Fibroblast of skin of left biceps (primary cell): ENCODE measurements at places on chromosomes 12 and 14.

GRCh38 chr12:118034429-118035189 lies 18.1 kb downstream of the RFC5 start:
- no peak for DNase-seq

DNA sequence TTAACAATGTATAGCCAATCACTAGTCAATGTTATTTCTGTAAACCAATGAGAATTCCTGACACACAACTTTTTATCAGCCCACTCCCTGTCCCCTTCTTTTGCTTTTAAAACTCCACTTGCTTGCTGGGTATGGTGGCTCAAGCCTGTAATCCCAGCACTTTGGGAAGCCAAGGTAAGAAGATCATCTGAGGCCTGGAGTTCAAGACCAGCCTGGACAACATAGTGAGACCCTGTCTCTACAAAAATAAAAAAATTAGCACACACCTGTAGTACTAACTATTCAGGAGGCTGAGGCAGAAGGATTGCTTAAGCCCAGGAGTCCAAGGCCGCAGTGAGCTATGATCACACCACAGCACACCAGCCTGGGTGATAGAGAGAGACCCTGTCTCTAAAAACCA lies 87.8 kb downstream of the PAPLN start:
- no peak for DNase-seq

DNA sequence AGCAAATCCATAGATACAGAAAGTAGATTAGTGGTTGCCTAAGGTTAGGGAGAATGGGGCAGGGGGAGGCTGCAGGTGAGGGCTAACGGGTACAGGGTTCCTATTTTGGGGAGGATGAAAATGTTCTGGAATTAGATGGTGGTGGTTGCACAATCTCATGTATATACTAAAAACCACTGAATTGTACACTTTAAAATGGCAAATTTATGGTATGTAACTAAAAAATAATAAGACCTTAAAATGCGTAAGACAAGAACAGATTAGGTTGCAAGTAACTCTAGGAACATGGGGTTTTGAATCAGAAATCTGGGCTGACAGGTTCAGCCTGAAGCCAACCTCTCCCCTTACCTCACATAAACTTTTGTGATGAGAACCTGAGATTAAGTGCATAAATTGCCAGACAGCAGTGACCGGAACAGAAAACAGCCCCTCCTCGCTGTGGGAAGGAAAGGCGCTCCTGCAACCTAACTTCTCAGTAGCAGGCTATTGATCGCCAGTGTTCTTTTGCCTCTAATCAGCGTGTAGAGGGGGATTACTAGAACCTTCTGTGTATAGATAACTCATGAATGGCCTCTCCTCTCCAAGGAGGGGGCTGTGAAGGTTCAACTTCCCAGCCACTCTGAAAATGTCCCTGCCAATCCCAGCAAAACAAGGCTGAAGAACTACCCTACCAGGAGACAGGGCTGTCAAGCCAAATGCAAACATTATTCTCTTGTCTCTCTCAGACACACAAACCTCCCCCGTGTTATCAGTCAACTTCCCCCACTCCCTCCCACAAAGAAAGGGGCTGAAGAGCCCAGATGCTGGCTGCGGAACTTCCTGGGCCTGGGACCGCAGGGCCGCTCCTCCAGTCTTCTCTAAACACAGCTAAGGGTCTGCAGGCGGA lies 1.9 kb downstream of the SSH1 start:
- DNase-seq = no peak

- no peak for DNase-seq
Observed at GRCh38 chr12:4859478-4860210, 50.1 kb upstream of the KCNA1 start.

- DNase-seq = no peak
Observed at GRCh38 chr14:105467249-105467941, 7.2 kb upstream of the CRIP2 start.

GRCh38 chr12:55729819-55730818 lies 1.3 kb upstream of the CD63 start:
- no peak for DNase-seq

DNA sequence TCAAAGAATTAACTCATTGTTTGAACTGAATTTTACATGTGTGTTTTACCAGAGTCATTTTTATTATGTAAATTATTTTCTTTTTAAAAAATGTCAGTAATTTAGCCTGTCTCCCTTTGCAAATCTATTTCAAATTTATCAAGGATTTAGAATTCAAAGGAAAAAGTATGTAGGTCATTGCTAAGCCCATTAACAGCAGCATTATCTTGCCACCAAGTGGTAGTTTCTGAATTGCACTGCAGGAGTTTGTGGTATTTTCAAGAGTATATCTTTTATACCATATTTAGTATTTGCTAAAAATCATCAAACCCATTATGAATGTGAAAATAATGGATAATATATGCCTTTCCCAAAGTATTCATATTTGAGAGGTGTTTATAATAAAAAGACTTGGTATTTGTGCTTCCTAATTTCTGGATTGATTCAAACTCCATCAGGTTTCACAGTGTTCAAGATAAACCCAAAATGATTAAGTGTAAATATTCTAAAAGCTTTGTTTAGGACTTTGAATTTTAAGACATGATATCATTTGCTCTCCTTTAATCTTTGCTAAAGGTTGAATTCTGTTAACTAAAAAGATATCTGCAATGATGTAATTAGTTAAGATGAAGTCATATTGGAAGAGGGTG lies 711.4 kb downstream of the FSCB start:
- no peak for DNase-seq

- DNase-seq = no peak
Observed at GRCh38 chr12:16361142-16361783, 13.8 kb downstream of the MGST1 start.

GRCh38 chr12:19542606-19543005 lies 103.3 kb downstream of the AEBP2 start:
- no peak for DNase-seq

DNA sequence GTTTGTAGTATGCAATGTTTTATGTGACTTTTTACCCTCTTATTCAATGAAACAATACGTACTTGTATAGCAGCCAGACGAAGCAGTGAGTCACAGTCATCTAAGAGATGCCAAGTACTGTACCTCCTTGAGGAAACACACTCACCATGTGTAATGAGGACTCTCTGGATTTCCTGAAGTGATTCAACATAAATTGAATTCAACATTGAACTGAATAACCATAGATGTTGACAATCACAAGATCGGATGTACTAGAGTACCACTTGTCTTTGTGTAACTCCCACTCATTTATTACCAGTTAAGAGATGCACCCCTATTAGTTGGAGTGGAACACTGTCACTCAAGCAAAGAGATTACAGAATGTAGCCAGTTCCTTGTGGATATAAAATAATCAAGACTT lies 175.2 kb upstream of the HMGA2 start:
- DNase-seq = peak; percentile 91

GRCh38 chr12:109961612-109962011 lies 34.6 kb downstream of the GIT2 start:
- DNase-seq = no peak

- no peak for DNase-seq
Observed at GRCh38 chr12:1934831-1935230, 16.4 kb upstream of the CACNA2D4 start.

DNA sequence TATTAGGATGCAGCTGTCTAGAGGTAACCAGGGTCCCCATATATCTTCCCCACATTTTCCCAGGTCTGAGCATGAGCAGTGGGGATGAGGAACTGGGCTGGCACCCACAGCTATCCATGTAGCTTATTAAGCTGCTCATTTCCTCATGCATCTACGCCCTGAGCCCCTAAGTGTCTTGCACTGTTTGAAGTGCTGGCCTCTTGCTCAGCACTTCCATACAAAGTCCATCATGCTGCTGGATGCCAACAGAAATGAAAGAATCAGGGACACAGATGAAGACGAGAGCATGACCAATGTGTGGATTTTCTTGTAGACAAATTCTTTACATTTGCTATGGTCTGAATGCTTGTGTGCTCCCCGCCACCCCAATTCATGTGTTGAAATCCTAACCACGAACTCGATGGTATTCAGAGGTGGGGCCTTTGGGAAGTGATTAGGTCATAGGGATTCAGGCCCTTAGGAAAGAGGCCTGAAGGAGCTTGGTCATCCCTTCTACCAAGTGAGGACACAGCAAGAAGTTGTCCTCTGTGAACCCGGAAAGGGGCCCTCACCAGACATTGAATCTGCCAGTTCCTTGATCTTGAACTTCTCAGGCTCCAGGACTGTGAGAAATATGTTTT lies 54.5 kb downstream of the C12orf75 start:
- peak; percentile 33 for DNase-seq

DNA sequence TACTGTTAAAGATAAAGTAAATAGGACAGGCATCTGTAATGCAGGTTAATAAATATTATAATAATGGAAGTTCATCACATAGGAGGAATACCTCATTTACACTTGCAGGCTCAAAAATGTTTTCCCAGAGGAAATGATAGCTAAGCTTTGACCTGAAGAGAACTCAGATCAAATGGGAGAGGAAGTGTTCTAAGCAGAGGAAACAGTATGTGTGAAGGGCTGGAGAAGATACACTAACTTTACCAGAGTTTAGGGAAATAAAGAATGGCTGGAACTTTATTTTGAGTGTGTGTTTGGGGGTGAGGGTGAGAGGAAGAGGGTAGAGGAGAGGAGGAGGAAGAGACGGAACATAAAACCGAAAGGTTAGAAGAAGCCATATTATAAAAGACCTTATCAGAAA lies 34.0 kb upstream of the AP4S1 start:
- DNase-seq = no peak

DNA sequence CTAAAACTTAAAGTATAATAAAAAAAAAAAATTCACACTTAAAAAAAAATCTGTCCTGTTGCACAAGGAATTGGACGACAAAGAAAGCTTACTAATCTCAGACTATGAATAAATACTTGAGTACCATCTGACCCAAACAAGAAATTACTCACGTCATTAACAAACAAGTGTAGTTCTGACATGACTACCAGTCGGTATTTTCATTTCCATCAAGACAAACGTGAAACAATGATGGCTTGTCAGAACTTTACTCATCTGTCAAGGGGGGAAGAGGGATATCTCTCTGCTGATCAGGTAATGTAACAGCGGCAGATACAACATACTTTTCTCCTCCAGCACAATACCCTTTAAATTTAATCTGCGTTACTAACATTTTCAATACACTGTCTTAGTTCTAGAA lies 78.3 kb downstream of the CDK17 start:
- DNase-seq = no peak

DNA sequence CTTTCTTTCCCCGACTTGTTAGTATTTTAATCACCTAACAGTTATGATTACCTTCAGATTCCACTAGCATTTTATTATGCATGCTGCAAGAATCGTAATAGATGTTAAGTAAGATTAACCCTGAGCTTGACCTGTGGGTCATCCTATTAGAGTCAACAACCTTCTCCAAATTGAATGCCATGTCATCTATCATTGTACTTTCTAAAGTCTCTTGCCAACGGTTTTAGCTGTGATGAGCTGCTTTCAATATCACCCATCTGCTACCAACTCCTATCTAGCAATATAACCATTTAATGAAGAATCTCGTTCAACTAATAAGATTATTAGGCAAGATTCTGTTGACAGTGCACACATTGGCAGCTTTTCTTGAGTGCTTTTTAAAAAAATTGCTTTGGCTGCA lies 33.7 kb downstream of the DACT1 start:
- no peak for DNase-seq

DNA sequence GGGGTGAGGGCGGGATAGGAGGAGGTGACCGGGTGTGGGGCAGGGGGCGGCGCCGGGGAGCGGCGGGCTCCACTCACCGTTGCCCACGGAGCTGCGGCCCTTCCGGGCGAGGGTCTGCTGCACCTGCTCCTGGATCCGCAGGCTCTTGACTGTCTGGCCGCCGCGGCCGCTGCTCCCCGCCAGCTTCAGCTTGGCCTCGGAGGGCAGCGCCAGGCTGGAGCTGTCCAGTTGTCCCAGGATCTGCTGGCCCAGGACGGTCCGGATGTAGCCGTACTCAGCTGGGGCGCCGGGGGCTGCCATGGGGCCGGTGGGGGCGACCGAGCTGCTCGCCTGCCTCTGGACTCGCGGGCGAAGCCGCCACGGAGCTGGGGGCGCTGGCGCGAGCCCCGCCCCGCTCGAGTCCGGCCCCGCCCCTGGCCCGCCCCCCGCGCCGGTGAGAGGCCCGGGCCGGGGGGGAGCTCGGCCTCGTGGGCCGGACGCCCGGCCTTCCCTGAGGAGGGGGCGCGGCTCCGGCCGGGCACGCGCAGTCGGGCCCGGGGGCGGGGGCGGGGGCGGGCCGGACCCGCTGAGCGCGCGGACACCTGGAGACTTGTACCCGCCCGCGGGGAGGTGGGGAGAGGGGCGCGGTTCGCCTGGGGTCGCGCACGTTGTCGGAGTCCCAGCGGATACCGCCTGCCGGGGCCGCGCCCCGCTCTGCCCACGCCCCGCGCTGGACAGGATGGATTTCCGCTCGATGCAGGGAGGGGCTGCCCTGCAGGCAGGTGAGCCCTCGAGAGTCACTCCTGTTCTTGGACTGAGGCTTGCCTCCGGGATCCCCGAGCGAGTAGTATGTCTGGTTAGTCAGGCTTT lies at the start of gene PKP2:
PKP2 (minus strand) TSS at position 346 of the 849 bp plus-strand sequence; CDS start at position 300, 46 bp downstream.
- DNase-seq = no peak

GRCh38 chr12:119230807-119231206 lies 52.1 kb downstream of the HSPB8 start:
- DNase-seq = no peak

- DNase-seq = no peak
Observed at GRCh38 chr14:55739967-55740648, 160.1 kb downstream of the KTN1 start.

DNA sequence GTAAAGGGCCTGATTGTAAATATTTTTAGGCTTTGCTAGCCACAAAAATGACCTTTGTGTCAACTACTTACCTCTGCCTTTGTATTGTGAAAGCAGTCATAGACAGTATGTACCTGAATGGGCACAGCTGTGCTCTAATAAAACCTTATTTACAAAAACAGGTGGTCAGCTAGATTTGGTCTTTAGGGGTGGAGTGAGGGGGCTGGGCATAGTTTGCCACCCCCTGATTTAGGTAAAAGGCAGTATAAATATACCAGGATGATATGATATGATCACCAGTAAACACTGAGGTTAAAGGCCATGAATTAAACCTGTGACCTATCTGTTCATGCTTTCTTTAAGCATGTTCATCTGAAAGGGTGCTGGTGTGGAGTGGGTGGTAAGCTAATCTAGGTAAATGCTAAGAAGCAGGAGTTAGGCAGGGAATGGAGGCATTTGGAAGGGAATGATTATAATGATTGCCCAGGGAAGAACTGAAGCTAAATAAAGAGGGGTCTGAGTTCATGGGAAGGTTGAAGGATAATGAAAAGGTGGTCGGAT lies 77.1 kb upstream of the BCAT1 start:
- DNase-seq = no peak

- peak; percentile 30 for DNase-seq
Observed at GRCh38 chr14:77459072-77459723, 1.3 kb downstream of the AHSA1 start.

DNA sequence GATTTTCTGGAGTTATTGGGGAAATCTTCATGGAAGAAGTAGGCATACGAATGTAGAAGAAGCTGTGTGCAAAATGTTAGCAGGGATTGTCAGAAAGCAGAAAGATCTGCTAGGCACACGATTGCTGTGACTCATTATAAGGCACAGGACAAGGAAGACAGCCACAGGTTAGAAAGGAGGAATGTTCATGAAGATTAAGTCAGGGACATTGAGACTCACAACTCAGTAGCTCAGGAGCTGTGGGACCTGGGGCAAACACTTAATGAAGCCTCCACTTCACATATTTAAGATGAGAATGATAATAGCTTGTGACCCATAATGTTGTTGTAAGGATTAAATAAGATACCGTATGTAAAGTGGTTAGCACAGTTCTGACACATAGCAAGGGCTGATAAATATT lies 26.6 kb upstream of the RTRAF start:
- DNase-seq = no peak

- no peak for DNase-seq
Observed at GRCh38 chr12:58242796-58243630, 301.6 kb downstream of the ATP23 start.
